NCI-H526 treated with DMSO at 0.1 percent for 48 hours (cell line): ENCODE measurements at places on chromosomes 3 and 15.

DNA sequence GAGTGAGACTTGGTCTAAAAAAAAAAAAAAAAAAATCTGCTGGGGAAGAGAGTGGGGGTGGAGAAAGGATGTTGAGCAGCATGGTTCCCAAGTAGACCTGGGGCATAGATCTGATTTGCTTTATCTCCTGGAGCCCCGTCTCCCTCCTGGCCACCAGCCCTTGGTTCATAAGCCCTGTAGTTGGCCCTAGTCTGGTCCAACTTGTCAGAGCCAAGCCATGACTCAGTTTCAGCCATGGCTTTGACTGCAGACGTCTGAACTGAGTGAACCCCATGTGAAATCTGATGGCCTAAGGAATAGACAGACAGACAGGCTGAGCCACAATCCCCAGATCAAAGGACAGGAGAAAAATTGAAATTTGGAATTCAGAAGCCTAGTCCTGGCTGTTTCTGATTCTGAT, 2.0 kb upstream of the CILP start:
- DNase-seq, result no peak

DNA sequence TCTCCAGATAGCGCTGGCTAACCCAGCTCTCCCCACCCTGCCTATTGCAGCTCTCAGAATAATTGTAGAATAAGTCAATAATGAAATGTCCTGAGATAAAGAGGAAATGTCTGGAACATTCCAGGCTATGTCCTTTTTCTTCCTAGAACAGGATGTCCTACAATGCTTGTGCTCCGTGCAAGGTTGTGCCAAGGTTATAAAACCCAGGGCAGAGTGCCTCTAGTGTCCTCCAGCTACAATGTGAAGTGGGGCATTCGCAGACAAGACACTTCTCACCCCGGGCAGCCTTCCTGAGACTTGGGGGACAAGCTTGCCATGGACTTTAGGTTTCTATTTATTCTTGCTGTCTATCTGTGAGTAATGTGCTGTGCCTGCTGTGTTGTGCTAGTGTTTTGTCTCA, 900.6 kb downstream of the TUSC7 start:
- no peak for DNase-seq

DNA sequence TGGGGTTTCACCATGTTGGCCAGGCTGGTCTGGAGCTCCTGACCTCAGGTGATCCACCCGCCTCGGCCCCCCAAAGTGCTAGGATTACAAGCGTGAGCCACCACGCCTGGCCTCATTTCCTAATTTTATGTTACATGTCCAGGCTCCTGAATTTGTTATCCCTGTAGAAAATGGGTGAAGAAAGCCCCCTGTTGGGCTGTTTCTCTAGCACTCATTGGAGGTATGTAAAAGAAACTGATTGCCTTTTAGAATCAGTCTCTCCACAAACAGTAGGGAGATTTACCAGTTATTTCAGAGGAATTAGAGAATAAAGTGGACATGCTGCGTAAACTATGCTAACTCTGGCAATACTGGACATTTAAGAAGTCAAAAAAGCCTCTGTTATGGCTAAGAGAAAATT, 364.1 kb upstream of the TBL1XR1 start:
- DNase-seq, result no peak

DNA sequence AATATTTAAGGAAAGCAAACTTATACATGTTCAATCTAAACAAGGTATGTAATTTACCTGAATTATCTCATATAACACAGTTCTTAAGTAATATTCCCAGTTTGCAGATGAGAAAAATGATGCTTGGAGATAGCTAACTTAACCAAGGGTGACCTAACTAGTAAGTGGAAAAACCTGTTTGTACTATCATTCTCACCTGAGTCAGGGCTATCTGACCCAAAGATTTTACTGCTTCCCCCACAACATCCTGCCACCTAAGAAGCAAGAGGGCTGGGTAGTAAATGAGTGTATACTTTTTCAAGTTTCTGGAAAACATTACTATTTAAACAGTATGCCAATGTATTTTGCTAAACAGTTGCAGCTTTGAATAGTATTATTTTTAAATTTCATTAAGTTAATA, 10.6 kb downstream of the TP63 start:
- DNase-seq, result no peak

DNA sequence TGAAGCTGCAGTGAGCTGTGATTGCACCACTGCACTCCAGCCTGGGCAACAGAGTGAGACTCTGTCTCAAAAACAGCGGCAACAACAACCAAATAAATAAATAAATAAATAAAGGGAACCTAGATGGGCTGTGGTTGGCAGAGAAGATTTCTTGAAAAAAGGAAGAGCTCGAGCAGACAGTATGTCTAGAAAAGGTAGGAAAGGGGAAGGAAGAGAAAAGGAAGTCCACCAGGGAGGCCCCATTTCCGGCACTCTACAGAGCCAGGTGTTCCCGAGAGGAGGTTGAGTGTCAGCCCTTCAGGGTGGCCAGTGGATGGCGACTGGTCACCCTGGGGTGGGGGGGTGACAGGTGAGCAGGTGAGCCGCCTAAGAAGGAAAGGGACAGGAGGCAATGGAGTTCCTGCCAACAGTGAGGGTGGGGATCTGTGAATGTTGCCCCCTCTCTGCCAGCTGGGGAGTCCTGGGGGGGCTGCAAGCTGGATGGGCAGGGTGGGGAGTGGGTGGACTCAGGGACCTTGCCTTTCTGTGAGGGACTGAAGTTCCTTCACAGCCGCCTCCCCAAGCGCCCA, 14.8 kb downstream of the PAQR5 start:
- no peak for DNase-seq

DNA sequence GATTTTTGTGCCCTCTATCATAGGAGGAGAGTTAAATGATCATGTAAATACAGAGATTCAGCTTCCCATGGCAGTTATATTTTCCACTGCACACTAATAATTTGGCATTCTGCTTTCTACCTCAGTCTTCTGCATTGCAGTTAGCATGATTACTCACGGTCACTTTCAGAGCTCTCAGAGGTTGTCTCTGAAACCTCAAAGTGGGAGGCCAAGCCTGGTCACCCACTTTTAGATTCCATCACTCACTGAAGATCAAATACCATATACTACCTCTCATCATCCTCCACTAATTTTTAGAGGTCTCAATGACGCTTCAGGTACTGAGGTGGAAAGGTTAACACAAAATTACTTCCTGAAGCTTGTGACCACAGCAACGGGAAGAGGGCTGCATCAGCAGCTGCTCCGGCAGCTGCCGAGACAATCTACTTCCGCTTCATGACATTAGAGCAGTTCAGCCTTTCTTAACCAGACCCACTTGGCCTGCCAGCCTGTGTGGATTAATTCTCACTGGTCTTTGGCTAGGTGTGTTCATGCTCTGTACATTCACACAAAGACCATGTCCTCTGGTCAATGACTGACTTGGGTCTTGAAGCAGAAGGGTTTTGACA, 416.4 kb upstream of the PDZRN3 start:
- DNase-seq, result no peak

DNA sequence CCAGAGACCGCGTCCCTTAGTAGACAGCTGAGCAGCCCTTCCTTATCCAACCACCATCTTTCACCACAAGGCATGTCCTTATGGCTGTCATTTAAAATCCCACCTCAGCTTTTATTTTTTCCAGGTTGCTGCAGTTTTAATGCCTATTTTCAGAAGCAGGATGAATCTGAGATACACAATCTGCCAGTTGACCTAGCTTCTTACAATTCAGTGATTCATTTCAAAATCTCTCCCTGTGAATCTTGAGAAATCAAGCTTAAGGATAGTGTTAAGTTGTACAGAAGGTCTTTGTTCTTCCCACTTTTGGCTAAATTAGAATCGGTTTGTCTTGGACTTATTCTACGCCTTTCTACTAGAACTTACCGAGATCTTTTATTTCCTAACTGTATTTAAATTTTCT, 522.3 kb upstream of the CFAP20DC start:
- DNase-seq, result no peak

- peak; percentile 22 for DNase-seq
Observed at GRCh38 chr3:155244216-155244615, 49.3 kb downstream of the STRIT1 start.

DNA sequence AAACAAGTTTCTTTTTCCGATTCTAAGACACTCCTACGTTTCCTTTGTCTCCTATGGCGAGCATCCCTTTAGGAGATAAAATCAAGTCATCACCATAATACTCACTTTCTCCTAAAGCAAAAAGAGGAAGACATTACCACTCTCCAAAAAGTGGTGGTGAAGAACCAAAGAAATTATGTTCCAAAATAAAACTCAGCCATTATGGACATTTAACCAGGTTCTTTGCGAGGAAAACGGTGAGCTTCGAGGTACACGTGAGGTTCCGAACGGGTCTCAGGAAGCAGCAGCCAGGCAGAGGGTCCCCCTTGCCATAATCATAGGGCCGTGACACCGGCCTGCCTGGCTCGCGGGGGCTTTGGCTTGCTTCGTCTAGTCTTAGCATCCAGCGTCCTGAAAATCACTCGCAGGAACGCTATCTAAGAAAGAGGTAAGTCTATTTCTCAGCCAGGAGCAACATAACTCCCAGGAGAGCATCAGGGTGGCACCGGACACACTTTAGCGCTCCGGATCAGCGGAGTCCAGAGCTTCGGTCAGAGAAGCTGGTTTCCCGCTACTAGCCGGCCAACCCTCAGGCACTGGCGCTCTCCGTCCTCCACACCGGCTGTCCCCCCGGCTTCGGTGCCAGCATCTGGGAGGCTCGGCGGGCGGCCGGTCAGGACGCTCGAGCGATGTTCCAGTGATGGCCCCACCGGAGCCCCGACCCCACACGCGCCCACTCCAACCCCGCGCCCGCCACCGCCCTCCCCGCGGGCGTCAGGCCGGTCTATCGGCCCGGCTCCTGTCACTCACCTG, 581 bp downstream of the IP6K1 start:
- DNase-seq, result no peak

GRCh38 chr3:42657675-42658074, 4.2 kb downstream of the ZBTB47 start:
- no peak for DNase-seq

- no peak for DNase-seq
Observed at GRCh38 chr15:62087671-62088352, 21.0 kb downstream of the C2CD4A start.

DNA sequence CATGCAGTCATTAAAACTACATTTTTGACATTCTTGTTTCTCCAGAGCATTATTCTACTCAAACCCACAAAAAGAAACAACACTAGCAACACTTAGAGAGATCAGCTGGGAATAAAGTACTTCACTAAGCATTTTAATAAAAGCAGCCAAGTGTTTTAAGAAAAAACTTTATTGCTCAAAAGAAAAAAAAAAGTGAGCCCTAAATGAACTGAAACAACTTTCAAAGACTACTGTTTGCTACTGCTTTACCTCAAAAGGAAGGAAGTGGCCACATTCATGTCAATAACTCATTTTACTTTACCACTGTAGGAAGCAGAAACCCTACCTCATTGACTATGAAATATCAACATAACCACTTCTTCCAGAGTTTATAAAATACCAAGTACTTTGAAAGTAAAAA, 91.3 kb downstream of the UACA start:
- no peak for DNase-seq

DNA sequence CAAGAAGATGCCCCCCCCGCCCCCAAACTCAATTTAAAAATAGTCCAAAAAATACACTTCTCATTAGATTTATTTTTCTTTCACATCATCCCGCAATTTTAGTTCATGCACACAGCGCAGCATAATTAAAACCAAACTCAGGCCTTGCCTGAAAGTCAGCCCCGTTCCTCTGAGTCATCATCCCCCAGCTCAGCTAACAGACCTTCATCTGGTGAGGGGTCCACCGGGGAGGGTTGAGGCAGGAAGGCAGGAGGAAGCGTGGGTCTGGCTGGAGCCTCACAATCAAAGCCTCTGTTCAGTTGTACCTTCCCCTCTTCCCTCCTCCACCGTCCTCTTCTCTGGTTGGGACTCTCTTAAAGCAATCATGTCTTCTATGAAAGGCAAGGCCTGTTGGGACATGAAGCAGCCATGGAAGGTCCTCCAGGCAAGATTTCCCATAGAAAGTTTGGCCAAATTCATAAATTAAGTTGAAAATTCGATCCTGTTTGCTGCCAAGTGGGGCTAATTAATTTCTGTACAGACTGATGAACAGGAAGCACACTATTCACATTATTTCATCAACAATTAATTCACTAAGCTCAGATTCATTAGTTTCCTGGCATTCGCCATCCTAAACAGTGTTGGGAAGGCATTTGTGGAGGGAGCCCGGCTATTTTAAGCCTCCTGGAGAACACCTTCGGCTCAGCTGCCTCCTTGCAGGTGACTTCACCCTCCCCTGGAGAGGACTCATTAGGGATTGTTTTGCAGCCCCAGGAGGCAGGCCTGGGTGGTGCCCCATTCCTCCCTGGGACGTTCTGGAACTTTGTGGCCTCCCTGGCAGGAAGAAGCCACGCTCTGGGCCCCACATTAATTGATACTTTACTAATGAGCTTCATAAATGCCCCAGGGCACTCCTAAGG, 72.3 kb upstream of the BNC1 start:
- no peak for DNase-seq

DNA sequence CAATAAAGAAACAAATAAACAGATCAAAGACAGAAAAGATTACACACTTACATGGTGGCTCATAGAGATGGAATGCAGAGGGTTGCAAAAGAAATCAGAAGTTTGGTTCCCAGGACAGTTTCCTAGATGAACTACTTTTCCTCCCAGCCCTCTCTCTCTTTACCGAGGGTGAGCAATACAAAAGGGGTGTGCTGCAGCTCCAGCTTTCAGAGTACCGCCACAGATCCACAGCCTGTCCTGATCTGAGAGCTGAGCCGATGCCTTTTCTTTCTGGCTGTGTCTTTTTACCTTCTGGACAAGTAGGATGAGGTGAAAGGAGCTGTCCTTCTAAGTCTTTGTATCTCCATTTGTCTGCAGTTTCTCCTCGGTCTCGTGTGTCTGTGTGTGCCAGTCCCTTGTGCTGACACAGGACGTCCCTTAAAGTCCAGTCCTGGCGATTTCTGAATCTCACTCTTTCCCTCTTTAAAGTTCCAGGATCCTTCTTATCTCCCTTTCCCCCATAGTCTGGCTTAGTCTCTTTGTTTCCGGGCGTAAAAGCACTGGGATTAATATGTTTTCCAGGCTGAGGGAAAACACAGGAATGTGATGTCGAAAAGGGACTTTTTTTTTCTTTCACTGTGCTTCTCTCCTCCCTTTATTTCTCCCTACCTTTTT, 540 bp downstream of the CCDC80 start:
- no peak for DNase-seq

DNA sequence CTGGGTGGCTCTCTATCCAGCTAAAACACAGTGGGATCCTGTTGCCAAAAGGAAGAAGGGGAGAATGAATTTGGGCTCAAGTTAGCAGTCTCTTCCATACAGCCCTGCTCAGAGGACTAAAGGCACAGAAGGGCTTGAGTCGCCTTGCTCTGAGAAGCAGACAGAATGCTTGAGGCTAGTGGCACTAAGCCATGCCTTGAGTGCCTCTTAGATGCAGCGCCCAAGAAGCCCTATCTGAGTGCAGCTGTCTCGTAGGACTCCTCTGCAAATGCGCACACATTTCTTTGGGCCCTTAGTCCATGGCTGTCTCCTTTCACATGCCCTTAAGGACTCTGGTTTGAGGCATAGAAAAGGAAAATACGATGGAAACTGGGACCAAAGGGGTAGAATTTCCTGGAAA, 211.3 kb upstream of the CHRM5 start:
- no peak for DNase-seq

- DNase-seq, result no peak
Observed at GRCh38 chr3:117047951-117048705, 338.5 kb downstream of the TUSC7 start.

GRCh38 chr3:141950572-141951493, 74.4 kb downstream of the ATP1B3 start:
- DNase-seq, result no peak

GRCh38 chr15:55659481-55659880, 71.3 kb upstream of the PYGO1 start:
- DNase-seq, result no peak
